ENCODE measurements at places on chromosomes 2 and 18.
A peak's percentile ranks its signal among the peaks of the same experiment; 100 is the strongest.

- no peak for DNase-seq
Observed at GRCh38 chr18:73274812-73275621, 407.2 kb upstream of the NETO1 start.

DNA sequence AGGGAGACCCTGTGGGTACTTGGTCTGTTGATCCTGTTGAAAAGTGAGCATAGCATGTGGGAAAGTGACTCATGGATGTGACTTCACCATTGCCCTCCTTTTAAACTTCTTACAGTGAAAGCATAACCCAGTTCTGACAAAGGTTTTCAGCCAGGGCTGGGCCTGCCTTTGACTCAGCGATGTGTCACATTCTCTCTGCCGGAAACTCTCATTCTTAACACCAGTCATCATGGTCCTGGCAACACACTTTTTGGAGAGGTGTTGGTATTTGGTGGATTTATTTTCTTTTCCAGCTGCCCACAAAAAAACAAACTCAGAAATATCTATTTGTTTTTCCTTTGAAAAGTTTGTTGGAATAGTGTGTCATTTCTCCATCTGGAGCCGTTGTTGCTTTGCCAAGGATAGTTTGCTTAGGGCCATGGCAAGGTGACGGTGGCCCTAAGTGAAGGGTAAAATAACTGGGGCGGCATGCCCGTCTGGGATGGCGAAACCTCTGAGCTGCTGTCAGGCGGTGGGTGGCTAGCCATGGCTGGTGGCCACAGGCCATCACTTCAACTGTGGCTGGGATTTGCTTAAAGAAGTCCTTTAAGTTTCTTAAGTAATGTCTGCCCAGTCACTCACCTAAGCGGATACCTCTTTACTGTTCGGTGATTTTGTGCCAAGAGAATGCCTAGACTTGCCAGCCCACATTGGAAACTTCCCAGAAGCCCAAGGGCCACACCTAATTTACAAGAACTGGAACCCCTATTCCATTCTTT is 123.3 kb downstream of the LTBP1 start:
- peak; percentile 38 for DNase-seq

- no peak for DNase-seq
Observed at GRCh38 chr2:224309176-224309575, 92.7 kb downstream of the FAM124B start.

DNA sequence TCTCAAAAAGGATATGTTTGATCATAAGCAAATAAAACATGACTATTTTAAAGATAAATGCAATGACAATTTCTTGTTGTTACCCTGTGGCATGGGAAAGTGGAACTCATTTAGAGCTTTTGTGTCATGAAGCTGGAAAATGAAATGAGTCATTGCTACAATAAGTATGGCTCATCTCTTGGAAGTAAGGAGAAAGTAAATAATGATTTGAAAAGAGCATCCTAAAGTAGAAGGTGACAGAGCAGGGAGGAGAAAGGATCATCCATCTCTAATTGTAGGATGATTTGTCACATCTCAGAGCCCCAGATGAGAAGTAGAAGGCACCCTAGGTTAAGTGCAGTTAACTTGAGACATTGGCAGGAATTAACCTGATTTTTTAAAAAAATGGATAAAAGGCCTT is 200.5 kb downstream of the CPS1 start:
- DNase-seq = no peak

- no peak for DNase-seq
Observed at GRCh38 chr2:150062416-150062815, 425.1 kb downstream of the RND3 start.

- no peak for DNase-seq
Observed at GRCh38 chr2:152815634-152816257, 97.3 kb downstream of the ARL6IP6 start.

GRCh38 chr2:143835481-143835880 is 684.4 kb downstream of the ZEB2 start:
- DNase-seq = no peak

DNA sequence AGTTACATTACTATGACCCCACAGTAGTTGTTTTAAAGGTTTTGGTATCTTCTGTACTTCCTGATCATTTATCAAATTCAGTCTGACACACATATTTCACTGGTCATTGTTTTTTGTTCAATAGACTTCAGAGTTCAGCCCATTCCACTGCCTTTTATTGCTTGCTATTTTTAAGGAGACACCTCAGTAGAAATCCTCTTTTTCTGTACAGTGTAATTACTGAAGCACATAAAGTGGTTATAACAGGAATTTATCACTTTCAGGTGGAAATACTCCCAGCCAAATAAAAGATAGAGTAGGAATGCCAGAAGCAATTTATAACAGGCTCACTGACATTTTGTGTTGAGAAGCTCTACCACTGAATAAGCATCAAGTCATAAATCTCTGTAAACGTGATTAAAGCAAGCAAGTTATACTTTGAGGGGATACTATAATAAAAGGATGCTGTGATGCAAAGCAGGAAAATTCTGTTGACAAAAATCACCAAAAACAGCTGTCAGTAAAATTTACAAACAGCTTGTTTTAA is 6.6 kb upstream of the BARD1 start:
- DNase-seq = no peak

GRCh38 chr2:170456914-170457313 is 258.2 kb upstream of the SP5 start:
- no peak for DNase-seq

DNA sequence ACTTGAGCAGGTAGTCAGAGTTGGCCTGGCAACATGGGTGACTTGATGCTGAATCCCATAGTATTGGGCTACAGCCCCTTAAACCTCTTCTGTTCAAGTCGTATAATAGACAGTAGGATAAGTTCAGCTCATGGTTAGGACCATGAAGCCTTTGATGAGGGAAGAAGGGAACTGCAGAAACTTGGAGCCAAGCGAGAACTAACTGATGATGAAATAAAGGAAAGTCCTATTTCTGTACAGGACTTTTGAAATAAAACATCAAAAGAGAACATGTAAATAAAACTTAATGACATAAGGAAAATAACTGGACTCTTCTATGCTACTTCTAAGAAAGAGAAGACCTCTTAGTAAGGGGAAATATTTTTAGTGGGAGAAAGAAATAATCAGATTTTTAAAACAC is 51.2 kb upstream of the UGP2 start:
- no peak for DNase-seq

- no peak for DNase-seq
Observed at GRCh38 chr18:49747876-49748275, 65.5 kb downstream of the ACAA2 start.

DNA sequence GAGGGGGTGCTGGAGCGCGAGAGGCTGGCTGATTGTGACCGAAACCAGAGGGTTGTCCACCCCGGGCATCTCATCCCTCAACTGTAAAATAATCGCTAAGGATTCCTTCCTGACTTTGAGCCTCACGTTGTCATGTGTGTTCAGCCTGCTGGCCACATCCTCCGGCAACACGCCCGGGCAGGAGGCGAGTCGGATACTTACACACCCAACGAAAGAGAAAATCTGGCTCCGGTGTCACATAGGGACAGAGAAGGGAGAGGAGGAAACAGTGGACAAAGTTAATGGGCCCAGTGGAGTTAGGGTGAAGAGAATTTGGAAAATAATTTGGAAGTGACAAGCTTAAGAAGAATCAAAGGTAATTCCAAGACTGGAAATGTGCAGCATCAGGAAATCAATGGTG is 2.4 kb downstream of the TLX2 start:
- DNase-seq = no peak

- no peak for DNase-seq
Observed at GRCh38 chr18:55318951-55319441, 269.0 kb downstream of the TCF4 start.

- DNase-seq = no peak
Observed at GRCh38 chr2:74205596-74205995, 7.2 kb downstream of the MTHFD2 start.

GRCh38 chr2:175004730-175004979 is 526 bp downstream of the CHN1 start:
- no peak for DNase-seq

DNA sequence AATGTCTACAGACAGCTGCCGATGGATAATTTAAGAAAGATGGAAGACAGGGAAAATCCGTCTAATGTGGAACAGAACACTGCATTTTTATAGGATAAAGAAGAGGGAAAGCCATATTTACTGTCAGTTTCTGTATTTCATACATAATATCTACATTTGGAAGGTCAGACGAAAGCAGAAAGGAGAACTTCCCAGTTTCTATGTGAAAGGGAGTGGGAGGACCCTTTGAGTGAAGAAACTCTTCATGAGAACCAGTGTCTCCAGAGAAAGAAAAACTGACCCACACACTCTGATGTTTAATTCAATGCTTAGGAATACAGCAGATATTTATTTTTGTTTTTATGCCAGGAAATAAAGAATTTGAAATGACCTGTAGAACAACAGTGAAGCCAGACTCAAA is 127.2 kb downstream of the CALCRL start:
- DNase-seq = no peak

DNA sequence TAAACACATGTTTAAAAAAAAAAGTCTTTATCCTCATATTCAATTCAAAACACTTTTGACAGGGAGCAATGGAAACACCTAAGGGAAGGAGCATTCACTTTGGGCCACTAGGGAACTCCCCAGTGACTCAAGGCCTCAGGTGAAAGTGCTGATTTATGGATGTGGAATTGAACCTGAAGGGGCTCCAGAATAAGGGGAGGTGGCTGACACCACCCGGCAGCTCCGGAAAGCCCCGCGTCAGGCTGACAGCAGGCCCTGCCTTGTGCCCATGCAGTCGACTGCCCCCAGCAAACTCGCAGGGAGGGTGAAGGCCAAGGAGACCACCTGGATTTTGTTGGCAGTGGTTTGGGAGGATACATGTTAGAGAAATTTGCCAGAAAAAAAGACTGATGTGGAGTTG is 275.3 kb upstream of the NCKAP5 start:
- DNase-seq = no peak

GRCh38 chr2:70243806-70244584 is 4.4 kb downstream of the TIA1 start:
- no peak for DNase-seq

- no peak for DNase-seq
Observed at GRCh38 chr2:45821558-45822271, 170.2 kb downstream of the PRKCE start.

GRCh38 chr18:21693322-21693721 is 11.3 kb downstream of the ABHD3 start:
- DNase-seq = no peak

DNA sequence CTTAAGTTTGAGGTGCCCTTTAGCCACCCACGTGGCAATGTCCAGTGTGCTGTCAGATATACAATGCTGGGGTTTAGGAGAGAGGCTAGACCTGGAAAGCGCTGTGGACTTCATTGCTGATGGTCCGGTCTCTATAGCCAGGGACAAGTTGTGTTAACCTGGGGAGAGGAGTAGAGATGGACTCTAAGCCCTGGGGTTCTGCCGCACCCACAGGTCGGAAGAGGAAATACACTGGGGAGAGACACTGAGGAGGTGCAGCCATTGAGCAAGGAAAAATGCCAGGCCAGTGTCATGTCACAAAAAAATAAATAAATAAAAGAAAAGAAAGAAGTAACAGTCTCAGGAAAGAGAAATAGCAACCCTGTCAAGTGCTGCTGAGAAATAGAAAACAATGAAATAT is 106.9 kb upstream of the CBLN2 start:
- no peak for DNase-seq

DNA sequence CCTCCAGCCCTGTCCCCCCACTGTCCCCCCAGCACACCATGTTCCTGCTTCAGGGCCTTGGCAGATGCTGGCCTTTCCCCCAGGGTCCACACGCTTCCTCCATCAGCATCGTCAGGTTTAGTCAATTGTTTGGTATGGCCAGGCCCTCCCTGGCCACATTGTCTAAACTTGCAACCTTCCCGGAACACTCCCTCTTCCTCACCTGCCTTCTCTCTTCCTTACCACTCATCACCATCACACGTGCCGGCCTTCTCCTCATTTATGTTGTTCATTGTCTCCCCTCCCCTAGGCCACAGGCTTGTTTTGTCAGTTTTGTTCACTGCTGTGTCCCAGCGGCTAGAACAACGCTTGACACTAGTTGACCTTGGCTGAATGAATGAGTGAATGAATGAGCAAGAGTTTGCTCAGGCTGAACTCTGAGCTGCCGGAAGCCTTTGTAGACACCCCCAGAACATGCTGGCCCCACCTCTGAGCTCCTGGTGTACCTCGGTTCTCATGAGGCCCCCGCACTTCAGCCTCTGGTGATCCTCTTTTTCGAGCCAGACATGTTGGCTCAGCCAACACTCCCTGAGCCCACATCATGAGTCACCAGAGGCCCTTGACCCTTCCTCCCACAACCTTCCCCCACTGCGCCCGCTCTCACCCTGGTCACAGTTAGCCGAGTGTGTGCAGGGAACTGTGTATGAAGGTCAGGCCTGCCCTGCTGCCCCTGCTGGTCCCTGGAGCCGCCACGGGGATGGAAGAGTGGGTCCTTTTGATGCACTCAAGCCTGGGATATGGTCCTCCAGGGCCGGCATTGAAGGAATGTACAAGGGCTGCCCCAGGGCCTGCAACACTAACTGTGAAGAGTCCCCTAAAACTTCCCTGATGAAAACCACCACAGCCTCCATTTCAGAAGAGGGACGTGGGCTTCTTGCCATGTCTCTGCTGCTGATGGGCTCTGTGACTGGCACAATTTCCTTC is 57.5 kb downstream of the HS1BP3 start:
- no peak for DNase-seq

DNA sequence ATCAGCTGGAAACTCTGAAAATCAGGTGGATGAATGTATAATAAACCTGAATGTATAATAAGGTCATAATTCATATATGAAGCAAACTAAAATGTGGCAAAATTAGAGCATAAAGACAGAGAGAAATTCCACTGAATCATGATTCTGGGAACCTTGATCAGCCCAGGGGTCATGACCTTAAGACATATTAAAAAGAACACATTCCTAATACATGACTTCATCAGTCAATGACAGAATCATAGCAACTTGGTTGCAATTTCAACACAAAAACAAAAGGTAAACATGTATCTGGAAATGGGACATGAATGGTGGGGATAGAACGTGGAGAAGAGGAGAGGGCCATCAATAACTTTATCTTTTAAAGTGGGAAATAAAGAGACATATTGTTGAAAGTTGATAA is 17.6 kb downstream of the AFF3 start:
- DNase-seq = no peak

DNA sequence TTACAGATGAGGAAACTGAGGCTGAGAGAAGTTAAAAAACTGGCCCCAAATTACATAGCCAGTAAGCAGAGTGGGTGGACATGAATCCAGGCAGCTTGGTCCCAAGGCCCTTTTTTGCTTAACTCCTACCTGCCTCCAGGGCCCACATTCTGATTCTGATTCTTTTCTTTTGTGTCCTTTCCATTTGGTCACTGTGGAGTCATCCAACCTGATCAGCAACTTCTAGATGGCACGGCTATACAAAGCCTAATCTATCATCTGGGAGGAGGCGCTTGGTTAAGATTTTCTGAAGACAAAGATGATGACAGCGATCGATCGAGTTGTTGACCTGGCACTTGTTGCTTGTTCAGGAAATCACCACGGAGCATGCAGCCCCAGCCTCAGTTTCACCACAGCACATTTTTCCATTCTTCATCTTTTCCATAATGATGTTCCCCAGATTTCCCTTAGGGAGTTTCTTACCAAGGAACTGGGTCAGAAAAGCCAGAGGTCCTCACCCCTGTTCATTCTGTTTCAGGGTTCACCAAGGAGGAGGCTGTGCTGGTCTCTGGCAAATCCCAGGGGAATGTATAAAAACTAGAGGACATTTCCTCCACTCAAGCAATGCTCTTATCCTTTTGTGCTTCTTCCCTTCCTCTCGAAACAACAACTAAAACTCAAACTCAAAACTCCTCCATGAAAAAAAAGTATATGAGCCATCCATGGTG is 6.9 kb upstream of the IGFBP2 start:
- no peak for DNase-seq

- DNase-seq = no peak
Observed at GRCh38 chr2:13052547-13052946, 335.8 kb downstream of the TRIB2 start.

Measured in stimulated activated CD4-positive, alpha-beta T cell treated with anti-CD3 and anti-CD28 coated beads, Interleukin-2, amount 100 ng/mL, for 48 hours (primary cell).